Ovary (tissue), 10 donors: ENCODE measurements at places on chromosomes 1 and 21. TPM values are rescaled to one million over a fixed set of nuclear protein-coding genes. Genes with fewer than 3 reads are reported as not detected.

SLC35E2B gene
- polyA plus RNA-seq, result 38.2 TPM

GRCh38 chr1:214318356-214318755, 37.4 kb downstream of the SMYD2 start:
- DNase-seq, result no peak

S100A9 gene
- polyA plus RNA-seq, result 57.8 TPM

- no peak for DNase-seq
Measured at GRCh38 chr1:244709476-244710368, 56.8 kb downstream of the DESI2 start.

DNA sequence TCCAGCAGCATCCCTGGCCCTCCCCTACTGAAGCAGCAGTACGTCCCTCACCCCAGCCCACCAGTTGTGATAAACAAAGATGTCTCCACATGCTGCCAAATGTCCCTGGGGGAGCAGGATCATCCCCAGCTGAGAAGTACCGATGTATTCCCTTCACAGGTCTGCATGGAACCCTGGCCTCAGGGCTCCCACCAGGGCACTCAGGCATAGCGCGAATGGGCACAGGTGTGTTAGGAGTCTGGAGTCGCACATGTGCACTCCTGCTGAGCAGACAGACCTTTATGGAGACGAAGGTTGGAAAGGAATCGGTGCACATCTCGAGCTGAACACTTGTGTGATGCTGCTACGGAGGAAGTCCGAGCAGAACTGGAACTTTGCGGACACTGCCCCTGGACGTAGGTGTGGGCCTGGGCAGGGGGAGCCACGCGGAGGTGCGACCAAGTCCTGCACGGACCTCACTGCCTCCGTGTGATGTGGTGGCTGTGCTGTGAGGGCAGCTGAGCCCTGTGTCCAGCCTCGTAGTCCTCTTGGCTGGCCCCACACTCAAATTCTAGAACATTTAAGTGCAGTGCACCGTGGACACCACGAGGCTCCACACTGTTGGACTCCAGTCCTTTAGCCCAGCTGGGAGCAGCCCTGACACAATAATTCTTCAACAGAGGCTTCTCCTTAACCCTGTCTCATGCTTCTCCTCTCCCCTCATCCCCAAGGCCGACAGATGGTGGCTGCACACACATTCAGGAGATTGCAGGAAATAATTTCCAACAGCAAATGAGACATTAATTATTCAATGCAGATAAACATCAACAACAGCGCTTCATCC, 43.4 kb downstream of the RSPH1 start:
- no peak for DNase-seq

DNA sequence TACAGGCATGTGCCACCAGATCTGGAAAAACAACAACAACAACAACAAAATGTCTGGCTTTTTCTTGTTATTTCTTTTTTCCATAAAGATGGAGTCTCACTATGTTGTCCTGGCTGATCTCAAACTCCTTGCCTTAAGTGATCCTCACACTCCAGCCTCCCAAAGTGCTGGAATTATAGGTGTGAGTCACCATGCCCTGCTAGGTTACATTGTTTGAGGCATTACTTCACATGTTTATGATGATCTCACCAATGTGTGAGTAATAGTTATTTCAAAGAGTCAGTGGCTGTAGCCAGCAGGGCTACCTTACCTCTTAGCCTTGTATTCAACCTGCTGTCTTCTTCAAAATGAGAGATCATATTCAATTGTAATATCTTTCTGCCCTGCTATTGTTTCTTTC, 445.7 kb downstream of the AMY1C start:
- no peak for DNase-seq
